Stimulated activated CD8-positive, alpha-beta memory T cell treated with anti-CD3 and anti-CD28 coated beads, Interleukin-7, amount 100 ng/mL, for 4 hours (primary cell): ENCODE measurements at places on chromosomes 1 and 21.

DNA sequence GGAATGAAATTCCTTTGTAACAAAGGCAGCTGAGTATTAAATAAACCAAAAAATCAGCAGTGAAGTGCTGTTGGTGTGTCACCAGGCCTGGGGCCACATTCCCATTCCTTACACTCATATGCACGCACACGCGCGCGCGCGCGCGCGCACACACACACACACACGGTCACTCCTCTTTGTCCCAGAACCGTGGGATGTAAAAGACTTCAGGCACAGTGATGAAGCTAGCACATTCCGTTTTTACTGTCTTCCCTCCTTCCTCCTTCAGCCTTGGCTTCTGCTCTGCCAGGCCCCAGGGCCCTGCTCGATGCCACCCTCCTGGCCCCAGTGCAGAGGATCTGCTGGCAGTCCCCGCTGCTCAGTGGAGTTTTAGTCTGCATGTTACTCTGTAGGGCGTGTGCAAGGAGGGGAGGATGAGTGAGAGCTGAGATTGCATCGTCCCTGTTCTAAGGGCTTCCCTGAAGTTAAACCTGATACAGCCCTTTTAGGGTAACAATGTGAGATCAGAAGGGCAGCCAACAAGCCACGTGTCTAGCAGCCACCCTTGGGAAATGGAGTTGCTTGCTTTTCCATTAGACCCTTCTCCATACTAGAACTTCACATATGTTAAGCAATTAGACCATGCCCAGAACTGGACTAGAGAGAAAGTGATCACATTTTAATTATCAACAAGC, 71.7 kb upstream of the WDR26 start:
- DNase-seq = no peak

GRCh38 chr1:189623336-189623735, 854.3 kb downstream of the BRINP3 start:
- DNase-seq = no peak

DNA sequence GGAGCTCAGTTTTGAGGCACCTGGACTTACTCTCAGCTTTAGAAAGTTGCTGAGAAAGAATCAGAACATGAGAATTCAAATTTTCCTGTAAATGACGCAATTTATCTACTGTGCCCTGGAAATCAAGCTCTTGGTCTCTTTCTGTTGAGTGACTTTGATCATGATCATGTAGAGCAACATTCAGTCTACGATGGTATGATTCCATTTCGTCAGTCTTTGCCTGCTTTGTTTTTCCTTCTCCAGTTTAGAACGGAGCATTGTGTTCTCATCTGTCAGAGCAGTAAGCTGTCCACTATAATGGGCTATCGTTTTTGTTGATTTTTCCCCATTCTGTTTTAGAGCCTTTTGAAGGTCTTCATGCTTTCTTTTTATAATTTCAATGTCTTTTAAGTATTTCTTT, 20.7 kb downstream of the SFT2D2 start:
- no peak for DNase-seq

DNA sequence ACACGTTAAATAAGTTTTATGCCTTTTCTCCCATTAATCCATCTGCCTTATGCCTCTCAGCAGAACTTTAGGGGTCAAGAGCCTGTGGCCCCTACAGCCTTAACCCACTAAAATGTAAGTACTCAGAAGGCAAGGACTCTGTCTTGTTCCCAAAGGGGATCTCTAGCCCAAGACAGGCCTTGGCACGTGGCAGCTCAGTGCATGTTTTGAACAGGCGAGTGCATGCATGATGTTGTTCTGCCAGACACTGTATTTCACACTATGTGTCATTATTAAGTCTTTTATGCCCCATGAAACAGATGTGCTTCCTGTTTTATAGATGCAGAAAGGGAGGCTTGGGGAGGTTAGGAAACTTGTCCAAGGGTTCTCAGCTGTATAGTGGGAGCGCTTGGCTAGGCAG, 102.8 kb downstream of the ETS2 start:
- DNase-seq = no peak

DNA sequence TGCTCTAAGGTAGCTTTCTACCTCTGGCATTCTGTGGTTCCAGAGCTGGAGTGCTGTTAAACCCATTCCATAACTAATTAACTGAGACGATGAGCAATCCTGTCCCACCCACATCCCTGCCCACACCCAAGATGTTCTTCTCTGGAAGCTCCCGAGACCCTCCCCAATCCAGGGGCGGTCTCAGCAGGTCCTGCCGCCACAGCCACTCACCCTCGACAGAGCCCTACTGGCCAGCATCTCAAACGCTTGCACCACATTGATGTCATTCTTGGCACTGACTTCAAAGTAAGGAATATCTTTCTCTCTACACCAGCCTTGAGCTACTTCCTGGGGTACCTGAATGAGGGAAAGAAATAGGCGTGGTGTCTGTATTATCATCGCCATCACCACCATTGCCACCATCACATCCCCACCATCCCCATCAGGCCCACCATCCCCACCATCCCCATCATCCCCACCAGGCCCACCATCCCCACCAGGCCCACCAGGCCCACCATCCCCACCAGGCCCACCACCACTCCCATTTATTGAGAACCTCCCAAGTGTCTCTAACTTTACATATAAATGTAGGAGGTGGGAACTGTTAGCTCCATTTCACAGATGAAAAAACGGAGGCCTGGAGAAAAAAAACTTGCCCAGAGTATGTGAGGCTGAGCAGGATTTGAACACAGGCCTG, 17.7 kb downstream of the RAB7B start:
- DNase-seq = no peak

- no peak for DNase-seq
These were observed 189.1 kb upstream of the C1orf87 start for GRCh38 chr1:60262701-60263100.

DNA sequence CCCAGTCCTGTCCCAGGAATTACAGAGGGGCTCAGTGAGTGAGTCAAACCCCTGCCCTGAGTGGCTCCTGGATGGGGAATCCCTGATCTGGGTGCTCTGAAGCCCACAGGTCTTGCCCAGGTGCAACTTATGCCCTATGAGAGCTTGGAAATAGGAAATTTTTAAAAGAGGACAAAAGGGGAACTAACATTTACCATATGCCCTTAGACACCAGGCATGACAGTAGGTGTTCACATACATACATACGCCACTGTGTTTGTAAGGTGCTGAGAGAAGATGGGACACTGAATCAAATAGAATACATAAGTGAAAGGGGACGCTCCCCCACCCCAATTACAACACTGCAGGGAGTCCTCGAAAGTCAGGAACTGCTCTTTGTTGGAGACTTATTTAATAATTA, 1.4 kb downstream of the CFAP45 start:
- no peak for DNase-seq

DNA sequence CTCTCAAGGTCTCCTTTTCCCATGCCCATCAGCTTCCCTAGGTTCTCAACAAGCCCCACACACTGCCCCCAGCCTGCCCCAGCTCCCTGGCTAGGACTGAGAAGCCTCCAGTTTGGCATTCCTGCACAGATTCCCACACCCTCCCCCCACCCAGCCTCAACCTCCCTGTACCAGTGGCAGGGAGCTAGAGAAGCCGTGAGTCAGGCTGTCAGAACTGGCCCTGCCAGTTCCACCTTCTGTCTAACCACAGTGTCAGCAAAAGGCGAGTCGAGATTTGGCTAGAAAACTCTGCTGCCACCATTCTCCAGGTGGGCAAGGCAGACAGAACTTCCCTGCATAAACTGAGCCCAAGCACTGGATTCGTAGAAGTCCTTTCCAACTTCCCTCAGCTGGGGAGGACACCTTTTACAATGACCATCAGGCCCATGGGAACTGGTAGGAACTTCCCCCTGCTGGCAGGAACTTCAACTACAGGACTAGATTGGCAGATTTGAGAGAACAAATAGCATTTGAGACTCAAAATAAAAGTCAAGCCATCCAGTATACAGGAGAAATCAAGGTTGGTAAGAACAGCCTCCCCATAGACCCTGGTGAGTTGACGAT, 31.0 kb downstream of the TNNT2 start:
- DNase-seq = no peak
